Effector memory CD8-positive, alpha-beta T cell (primary cell): ENCODE measurements at places on chromosomes 12 and 14.

DNA sequence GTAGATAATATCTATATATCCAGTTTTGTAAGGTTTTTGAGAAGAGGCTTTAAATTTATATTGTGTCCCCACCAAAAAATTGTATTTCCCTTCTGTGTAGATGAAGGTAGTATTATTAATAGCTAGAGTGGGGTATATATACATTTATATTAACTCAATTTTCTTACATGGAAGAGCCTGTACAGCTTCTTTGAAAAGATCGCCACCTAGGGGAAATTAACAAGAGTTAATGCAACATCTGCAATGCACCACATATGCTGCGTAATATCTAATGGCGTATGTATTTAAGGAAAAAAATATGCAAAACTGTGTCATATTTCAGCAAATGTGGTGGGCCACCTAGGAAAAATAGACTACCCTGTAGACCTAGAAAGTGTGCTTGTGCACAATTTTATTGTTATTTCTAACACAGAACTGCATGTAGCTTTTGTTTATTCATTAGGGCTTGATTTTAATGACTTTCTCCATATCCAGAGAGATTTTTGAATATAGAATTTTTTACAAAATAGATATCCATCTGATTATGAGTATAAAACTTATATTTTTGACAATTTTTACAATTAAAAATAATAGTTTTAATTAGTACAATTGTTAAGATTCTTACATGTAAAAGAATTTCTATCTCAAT lies 14.0 kb downstream of the CCER1 start:
- no peak for DNase-seq

DNA sequence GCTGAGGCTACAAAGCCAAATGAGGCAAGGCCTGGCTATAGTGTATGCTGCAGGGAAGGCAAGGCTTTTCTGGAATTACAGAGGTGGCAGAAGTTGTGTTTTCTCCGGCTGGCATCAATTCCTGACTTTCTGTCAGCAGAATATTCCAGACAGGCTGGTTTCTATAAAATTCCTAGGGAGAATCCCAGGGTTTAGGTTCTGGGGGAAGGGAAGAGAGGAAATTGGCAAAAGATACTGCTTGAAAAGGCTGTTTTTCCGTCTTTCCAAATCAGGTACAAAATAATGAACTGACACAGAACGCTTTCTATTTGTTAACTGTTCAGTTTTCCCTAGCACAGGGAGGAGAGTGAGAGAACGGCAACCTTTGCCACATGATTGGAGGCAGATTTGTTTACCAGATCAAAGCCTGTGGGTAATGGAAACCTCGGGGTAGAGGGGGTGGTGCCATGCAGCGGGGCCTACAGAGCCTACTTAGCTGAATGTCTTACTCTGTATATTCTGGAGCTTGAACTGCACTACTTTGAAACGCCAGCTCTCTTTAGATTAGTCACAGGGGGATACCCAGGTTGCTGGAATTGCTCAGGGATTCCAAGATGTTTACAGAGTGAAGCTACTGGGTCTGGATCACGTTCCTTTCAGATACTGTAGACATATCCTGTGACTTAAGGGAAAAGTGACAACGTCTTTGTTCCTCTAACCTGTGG lies 65.8 kb upstream of the DACT1 start:
- DNase-seq = no peak

GRCh38 chr14:67580336-67581171 lies 19.5 kb downstream of the PIGH start:
- DNase-seq = no peak

DNA sequence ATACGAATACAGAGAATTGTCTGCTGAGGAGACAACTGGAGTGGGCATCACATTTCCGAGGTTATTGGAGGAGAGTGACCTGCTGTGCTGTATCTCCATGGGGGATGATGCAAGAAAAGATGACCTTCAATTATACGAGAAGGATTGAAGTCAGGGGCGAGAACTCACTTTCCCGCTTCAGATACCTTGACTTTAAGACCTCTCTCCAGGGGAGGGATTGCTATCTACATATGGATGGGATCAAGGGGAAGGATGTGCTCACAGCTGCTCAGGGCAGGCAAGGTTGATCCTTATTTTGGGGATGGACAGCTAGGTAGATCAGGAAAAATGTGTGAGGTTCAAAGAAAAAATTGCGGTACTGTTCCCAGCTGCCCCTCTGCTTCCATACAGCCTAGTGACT lies 24.4 kb downstream of the NEUROD4 start:
- DNase-seq = no peak

GRCh38 chr14:105929327-105930081 lies 403.1 kb downstream of the TMEM121 start:
- DNase-seq = no peak

GRCh38 chr14:60656686-60657455 lies 7.6 kb upstream of the SIX1 start:
- DNase-seq = no peak

DNA sequence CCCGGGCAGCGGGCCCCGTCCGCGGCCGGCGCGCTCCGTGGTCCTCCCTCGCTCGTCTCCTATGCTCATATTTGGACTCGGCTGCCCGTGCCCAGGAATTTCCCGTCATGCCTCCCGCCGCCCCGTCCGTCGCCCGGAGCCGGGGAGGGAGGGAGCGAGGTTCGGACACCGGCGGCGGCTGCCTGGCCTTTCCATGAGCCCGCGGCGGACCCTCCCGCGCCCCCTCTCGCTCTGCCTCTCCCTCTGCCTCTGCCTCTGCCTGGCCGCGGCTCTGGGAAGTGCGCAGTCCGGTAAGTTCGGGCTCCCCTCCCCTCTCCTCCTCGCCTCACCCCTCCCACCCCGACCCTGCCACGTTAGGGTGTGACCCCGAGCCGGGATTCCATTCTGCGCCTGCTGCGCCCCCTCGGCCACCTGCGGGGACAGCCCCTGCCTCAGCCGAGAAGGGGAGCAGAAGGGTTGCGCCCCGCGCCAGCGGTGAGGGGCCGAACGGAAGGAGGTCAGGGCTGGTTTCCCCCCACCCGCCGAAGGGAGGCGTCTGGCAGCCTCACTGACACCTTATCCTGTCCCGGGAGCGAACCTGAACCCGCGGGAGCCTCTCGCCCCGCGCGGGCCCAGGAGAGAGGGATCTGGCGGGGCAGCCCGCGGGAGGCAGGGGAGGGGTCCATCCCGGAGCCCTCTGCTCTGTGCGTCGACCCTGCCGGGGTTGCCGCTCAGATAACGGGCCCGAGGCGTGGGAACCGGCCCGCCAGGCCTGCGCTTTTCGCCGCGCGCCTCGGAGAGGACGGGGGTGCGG lies at the start of gene MSRB3:
TSS of gene MSRB3 (plus strand) at position 108 of the 793 bp plus-strand sequence. CDS start 29,897 bp downstream, outside the sequence.
- no peak for DNase-seq

GRCh38 chr12:89384050-89384758 lies 31.9 kb upstream of the DUSP6 start:
- no peak for DNase-seq

DNA sequence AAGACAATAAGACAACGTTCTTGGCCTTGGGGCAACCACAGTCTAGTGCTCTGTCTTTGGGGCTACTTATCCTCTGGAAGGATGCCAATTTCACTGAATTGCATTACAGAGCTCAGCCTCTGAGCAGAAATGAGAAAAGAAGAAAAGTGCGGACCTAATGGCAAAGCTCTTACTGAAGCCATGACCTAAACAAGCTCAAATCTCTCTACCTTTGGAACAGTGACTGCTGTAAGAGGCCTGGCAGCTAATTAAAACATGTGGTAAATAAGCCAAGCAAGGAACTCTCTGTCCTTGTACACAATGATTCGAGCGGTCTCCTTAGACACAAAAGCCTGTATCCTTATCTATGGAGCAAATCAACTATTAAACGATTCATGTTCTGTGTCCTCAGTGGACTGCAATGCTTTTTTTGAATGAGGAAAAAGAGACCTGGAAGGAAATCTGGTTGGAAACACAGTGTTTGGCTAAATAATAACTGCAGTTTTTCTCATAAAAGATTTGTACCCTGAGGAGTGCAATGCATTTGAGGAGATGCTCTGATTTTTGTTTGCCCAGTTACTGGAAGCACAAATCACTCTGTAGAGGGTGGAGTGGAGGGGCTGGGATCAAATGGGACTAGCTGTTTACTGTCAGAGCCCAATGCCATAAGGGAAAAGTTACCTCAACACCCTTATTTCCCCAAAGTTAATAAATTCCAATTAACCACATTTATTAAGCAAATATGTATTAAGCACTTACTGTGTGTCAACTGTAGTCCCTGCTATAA lies 113.9 kb downstream of the NDUFA12 start:
- no peak for DNase-seq

DNA sequence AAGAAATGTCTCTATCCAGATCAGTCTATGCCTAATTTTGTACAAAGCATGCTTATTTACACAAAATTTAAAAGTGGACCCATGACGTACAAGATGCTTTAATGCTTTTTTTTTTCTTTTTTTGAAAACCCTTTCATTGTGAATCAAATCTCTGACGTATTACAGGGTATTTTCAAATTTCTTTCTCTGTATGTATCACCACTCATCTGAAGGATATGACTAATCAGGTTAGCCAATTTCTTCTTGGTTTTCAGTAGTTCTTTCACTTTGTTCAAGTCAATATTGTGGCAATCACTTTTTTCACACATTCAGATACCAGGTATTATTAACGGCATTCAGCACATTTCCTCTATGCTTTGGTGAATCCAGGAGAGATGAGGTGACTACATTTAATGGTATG lies 685.3 kb downstream of the TRHDE start:
- no peak for DNase-seq

DNA sequence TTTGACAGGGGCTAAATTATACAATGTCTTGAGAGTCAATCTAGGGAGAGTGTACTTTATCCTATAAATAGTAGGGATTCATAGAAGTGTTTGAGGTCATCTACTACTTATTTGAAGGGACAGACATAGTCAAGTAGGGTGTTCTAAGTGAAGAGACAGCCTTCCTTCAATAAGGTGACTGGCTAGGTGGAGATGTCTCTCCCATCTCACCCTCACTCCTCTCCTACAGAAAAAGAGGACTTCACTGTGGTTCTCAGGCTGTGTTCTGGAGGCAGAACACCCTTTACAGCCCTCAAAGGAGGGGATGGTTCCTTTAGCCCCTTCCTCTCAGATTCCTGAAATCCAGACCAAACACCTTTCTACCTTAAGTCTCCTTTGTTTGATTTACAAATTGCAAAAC lies 2.8 kb upstream of the NFE2 start:
- no peak for DNase-seq

GRCh38 chr14:84453307-84453950 lies 1076.5 kb upstream of the FLRT2 start:
- DNase-seq = no peak

DNA sequence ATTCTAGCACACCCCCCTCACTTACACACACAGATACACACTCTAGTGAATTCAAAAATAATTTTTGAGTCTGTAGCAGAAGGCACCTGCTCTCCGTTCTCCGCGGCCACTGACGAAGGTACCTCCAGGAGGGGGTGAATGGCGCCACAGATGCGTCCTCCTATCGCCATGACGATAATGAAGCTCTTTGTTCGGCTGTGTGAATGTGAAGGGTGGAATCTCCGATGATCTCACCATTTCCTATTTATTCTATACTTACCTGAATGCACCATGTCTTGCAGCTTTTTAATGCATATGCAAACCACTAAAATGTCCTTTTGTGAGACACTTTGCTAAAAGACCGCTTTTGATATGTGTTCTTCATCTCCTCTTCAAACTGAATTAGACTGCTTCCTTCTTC lies 162.7 kb downstream of the EGLN3 start:
- DNase-seq = no peak

GRCh38 chr12:9208229-9208628 lies at the start of gene PZP:
TSS of gene PZP (minus strand) at chr12:9208395. CDS start at chr12:9208341, 54 bp downstream.
- no peak for DNase-seq

DNA sequence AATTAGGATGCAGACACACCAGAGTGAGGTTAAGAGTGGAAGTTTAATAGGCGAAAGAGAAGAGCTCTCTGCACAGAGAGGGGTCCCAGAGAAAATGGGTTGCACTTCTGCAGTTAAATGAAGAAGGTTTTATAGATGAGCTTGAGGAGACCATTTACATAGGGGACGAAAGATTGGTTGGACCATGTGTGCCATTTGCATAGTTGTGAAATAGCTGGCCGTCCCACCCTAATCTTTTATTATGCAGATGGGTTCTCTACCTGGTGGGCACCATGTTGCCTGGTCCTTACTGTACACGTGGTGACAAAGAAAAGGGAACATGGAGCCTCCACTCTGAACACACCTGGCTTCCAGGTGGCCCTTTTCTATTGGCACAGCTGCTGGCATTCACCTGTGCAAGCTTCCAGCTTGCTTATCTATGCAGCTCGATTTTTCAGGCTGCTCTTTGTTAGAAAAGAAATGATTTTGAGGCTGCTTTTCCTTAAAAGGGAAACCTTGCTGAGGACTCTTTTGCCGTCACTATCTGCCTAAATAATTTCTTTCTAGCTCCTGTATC lies 67.1 kb upstream of the SRSF5 start:
- no peak for DNase-seq

GRCh38 chr12:64744422-64745258 lies 14.6 kb downstream of the GNS start:
- DNase-seq = no peak

GRCh38 chr12:114152890-114153289 lies 186.8 kb upstream of the RBM19 start:
- no peak for DNase-seq

DNA sequence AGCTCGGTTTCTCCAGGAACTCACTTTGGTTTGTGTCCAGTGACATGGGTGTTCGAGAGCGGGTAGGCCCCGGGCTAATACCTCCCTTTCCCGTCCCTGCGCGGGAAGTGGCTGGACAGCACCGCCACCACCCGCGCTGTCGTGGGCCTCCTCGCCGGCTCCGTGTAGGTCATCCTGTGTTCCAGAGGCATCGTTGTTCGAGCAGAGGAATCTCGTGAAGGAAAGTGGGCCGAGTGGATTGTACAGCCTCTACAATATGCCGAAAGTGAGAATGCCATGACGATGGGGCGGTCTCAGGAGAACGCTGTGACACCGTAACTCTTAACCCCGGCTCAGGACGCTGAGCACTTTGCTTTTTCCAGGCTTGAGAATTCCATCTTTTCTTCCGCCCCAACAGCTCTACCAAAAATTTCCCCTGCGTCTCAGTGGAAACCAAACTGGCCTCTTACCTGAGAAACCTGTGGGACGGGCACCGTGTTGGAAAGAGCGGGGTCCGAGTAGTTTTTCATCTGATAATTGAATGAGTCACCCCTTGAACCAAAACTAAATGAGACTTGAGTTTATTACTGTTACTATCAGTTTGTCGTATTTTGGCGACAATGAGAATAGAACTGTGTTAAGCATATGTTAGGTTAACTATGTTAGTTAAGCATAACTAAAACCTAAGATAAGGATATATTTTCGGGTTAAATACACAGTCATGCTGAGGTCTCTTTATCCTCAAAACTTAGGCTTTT lies 510 bp downstream of the EIF2S1 start:
- no peak for DNase-seq

- no peak for DNase-seq
These were observed 79.3 kb upstream of the DYNC1H1 start for GRCh38 chr14:101884934-101885576.

- DNase-seq = no peak
These were observed 237.9 kb downstream of the IPO8 start for GRCh38 chr12:30457621-30458289.

- DNase-seq = no peak
These were observed 84.6 kb downstream of the KSR2 start for GRCh38 chr12:117884161-117884560.

- DNase-seq = no peak
These were observed 34.6 kb downstream of the TESC start for GRCh38 chr12:117064596-117064995.

GRCh38 chr12:49093792-49094159 lies 825 bp downstream of the DHH start:
- DNase-seq = no peak

GRCh38 chr14:66746316-66747006 lies 238.5 kb downstream of the GPHN start:
- DNase-seq = no peak
